T-cell (primary cell): ENCODE measurements at places on chromosomes 12 and 14. TPM values are rescaled to one million over a fixed set of nuclear protein-coding genes. Genes with fewer than 3 reads are reported as not detected.

DNA sequence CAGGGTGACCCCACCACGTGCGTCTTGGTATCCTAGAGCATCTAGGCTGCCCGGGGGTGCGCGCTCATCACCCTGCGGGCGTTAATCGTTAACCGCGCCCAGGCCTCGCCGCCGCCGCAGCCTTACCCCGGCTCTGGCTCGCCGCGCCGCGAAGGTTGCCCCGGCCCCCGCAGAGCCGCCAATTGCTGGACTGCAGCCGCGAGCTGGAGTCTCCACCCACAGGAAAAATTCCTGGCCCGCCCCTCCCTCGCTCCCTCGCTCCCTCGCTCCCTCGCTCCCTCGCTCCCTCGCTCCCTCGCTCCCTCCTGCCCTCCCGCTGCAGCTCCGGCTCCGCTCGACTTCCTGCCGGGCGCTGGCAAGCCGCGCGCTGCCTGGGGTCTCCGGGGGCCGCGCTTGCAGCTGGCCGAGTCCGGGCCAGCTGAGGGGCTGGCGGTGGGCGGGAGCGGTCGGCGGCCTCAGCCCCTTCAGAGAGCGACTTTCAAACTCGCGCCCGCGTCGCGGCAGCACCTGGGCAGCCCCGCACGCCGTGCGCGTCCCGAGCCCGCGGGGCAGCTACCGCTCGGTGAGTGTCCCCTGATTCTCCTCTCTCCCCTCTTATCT lies at the start of gene PLEKHG3:
PLEKHG3 (plus strand) TSS at position 282 of the 600 bp plus-strand sequence. CDS start 23,208 bp downstream, outside the sequence.
- peak within 1 kb of the TSS; percentile 80 for H3K27ac ChIP-seq
- no peaks in the 10 kb centered on the region for H3K27me3 ChIP-seq
- H3K4me1 ChIP-seq, result peaks cover 67% of the 10 kb centered on the region

- H3K27me3 ChIP-seq, result no peaks in the 10 kb centered on the region
- H3K4me3 ChIP-seq, result peak overlapping the region; percentile 72
Measured at GRCh38 chr14:57389646-57390036, 745 bp upstream of the NAA30 start.

DNA sequence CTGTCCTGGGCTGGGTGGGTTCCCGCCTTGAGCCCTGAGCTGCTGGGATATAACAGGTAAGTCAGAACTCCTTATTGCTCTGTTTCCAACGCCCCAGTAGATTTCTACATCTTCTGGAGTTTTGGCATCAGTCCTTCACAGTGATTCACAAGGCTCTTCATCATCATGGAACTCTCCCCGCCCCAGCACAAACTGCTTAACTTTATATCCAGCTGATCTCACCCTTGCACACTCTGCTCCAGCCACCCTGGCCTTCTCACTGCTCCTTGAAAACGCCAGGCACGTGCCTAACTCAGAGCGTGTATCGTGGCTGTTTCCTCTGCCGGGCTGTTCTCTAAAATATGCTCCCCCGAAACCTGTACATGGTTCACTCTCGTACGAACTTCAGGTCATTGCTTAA lies 264.9 kb downstream of the NOVA1 start:
- H3K4me3 ChIP-seq, result no peak overlapping the region
- no peaks in the 10 kb centered on the region for H3K36me3 ChIP-seq
- H3K4me1 ChIP-seq, result no peaks in the 10 kb centered on the region
- no peak for DNase-seq
- no peaks in the 10 kb centered on the region for H3K27me3 ChIP-seq
- H3K27ac ChIP-seq, result no peak overlapping the region

- peak; percentile 22 for DNase-seq
- peaks cover 12% of the 10 kb centered on the region for H3K4me1 ChIP-seq
- no peak overlapping the region for H3K27ac ChIP-seq
- H3K27me3 ChIP-seq, result no peaks in the 10 kb centered on the region
- H3K4me3 ChIP-seq, result no peak overlapping the region
- H3K36me3 ChIP-seq, result no peaks in the 10 kb centered on the region
Measured at GRCh38 chr14:97777622-97778355, 980.6 kb downstream of the VRK1 start.

DNA sequence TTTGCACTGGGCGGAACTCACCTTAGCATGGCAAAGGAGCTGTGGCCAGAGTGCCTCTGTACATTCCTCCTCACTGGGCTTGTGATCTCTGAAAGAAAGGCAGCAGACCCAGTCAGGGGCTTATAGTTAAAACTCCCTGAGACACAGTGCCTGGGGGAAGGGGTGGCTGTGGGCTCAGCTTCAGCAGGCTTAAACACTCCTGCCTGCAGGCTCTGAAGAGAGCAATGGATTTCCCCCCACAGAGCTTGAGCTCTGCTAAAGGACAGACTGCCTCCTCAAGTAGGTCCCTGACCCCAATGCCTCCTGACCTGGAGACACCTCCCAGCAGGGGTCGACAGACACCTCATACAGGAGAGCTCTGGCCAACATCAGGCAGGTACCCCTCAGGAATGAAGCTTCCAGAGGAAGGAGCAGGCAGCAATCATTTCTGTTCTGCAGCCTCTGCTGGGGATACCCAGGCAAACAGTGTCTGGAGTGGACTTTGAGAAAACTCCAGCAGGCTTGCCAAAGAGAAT lies 327.5 kb upstream of the SLC16A7 start:
- H3K4me3 ChIP-seq, result no peak overlapping the region

DNA sequence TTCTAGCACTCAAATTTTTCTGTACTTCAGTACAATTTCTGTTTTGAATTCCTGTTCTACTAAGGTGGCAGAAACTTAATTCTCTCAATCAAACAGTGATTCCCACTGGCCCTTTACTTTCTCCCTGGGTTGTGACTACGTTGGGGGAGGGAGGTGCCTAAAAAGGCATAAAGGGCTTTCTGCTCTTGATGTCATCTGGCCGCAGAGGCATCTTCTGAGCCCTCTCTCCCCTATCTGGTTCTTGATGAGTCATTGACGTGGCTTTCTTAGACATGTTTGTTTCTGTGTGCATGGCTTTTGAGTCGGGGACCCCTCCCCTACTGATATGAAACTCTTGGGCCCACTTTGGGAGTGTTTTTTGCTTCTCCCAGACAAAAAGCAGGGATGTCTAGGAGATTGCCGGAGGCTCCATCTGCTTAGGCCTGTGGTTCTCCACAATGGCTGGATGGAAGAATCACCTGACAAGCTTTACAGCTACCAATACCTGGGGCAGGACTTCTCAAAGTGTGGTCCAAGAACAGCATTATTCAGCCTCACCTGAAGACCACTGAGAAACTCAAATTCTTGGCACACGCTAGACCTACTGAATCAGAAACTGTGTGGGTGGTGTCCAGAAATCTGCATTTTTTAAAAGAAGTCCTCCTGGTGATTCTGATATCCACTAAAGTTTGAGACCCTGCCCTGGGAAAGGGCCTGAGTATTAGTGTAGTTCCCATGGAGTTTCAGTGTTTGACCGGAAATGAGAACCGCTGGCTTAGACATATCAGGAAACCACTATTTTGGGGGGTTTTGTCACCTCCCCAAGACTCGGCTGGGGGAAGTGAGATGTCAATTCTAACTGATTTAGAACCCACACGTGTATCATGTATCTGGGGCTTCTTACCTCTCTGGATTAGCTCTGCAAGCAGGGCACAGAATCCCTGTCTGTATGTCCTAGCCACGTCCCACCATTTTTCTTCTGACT lies 395.7 kb upstream of the PDE3A start:
- no peaks in the 10 kb centered on the region for H3K36me3 ChIP-seq
- no peak overlapping the region for H3K27ac ChIP-seq
- no peak for DNase-seq
- H3K27me3 ChIP-seq, result no peaks in the 10 kb centered on the region
- no peaks in the 10 kb centered on the region for H3K4me1 ChIP-seq

- no peaks in the 10 kb centered on the region for H3K36me3 ChIP-seq
- no peak overlapping the region for H3K4me3 ChIP-seq
- no peaks in the 10 kb centered on the region for H3K4me1 ChIP-seq
- no peaks in the 10 kb centered on the region for H3K27me3 ChIP-seq
Measured at GRCh38 chr12:17680220-17680619, 409.8 kb downstream of the RERGL start.

DNA sequence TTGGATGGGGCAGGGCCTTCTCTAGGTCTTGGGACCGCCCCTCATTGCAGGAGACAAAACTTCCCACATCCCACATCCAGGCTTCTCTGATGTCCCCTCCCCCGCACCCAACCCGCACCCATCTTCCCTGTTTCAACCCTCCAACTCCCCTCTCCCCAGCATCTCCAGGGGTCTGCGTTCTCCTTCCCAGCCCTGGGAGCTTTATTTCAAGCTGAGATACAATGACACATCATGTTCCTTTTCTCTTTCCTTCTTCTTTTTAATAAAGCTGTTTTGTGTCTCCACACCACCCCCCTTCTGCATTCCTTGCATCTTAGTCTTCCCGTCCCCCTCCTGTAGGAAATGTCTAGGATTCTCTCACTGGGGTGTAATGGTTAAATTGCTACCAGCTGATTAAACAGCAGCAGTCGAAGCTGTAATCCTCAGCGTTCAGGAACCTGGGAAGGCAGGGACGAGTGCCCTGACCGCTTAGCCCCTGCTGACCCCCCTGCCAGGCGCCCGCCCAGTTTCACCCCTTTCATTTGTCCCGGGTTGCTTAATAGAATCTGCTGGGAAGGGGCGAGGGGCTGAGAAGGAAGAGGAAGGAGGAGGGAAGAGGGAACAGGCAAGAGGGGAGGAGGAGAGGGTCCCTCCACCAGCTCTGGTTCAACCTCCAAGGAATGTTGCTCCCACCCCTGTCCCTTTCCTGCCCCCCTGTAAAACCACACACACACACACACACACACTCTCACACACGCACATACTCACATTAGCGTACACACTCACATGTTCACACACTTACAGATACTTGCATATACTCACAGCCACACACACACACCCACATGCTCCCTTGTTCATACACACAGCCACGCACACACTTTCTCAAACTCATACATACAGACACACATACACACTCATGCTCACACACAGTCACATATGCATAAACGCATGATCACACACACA lies 104.5 kb upstream of the MED13L start:
- H3K27ac ChIP-seq, result no peak overlapping the region
- H3K36me3 ChIP-seq, result no peaks in the 10 kb centered on the region
- H3K27me3 ChIP-seq, result peaks cover 22% of the 10 kb centered on the region
- no peak for DNase-seq
- no peak overlapping the region for H3K4me3 ChIP-seq

- H3K4me3 ChIP-seq, result no peak overlapping the region
- DNase-seq, result no peak
- no peak overlapping the region for H3K27ac ChIP-seq
- no peaks in the 10 kb centered on the region for H3K27me3 ChIP-seq
- no peaks in the 10 kb centered on the region for H3K36me3 ChIP-seq
- H3K4me1 ChIP-seq, result no peaks in the 10 kb centered on the region
Measured at GRCh38 chr14:91728616-91729183, 3.2 kb downstream of the CATSPERB start.

DNA sequence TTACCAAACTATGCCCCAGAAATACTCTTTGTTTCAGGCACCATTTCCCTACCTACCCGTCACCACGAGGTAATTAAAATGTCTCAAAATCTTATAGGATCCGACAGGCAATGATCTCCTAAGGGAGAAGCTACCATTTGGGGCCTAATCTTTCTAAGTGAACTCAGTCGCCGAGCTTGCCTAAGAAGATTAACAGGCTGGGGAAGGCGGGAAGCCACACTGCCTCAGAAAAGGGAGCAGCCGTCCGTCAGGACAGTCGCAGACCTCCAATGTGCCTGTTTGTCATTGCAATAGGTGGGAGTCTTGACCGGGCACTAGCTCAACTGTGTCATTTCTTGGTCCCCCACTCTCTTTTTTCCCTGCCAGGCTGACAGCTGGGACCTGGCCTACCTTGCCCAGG lies 4.6 kb downstream of the TTC7B start:
- DNase-seq, result no peak
- no peak overlapping the region for H3K27ac ChIP-seq
- no peaks in the 10 kb centered on the region for H3K36me3 ChIP-seq
- no peaks in the 10 kb centered on the region for H3K4me1 ChIP-seq
- peaks cover 6% of the 10 kb centered on the region for H3K27me3 ChIP-seq

- H3K36me3 ChIP-seq, result no peaks in the 10 kb centered on the region
- H3K4me3 ChIP-seq, result no peak overlapping the region
- H3K27ac ChIP-seq, result no peak overlapping the region
Measured at GRCh38 chr12:93019212-93019927, 90.3 kb upstream of the EEA1 start.

- peaks cover 24% of the 10 kb centered on the region for H3K4me1 ChIP-seq
- no peak overlapping the region for H3K4me3 ChIP-seq
- peak; percentile 78 for DNase-seq
- no peaks in the 10 kb centered on the region for H3K27me3 ChIP-seq
- no peaks in the 10 kb centered on the region for H3K36me3 ChIP-seq
- peak overlapping the region; percentile 48 for H3K27ac ChIP-seq
Measured at GRCh38 chr12:9634177-9634803, 26.6 kb upstream of the KLRB1 start.

DNA sequence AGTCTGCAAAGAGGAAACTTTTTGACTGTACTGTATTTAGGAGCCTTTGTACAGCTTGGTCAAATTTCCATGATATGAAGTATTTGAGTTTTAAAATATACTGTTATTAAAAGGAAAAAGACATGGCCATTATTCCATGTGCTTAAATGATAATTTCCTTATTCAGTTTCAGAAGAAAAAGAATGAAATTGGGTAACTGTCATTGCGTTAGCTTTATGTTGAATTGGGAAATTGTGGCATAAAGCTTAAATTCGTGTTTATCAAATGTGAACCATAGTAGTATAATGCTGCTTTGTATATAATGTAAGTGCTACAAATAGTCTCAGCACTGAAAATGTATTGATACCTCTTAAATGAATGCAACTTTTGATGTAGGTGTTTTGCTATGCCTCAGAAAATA lies 64.9 kb downstream of the ETNK1 start:
- no peak overlapping the region for H3K27ac ChIP-seq
- H3K36me3 ChIP-seq, result no peaks in the 10 kb centered on the region
- DNase-seq, result no peak
- H3K4me1 ChIP-seq, result no peaks in the 10 kb centered on the region

GRCh38 chr12:30878024-30878423 lies 48.5 kb upstream of the TSPAN11 start:
- DNase-seq, result no peak
- H3K4me3 ChIP-seq, result no peak overlapping the region
- H3K27me3 ChIP-seq, result peaks cover 30% of the 10 kb centered on the region
- no peaks in the 10 kb centered on the region for H3K36me3 ChIP-seq
- H3K27ac ChIP-seq, result no peak overlapping the region

- H3K4me1 ChIP-seq, result peaks cover 17% of the 10 kb centered on the region
- DNase-seq, result no peak
- H3K27me3 ChIP-seq, result peaks cover 41% of the 10 kb centered on the region
- H3K4me3 ChIP-seq, result no peak overlapping the region
Measured at GRCh38 chr14:30873308-30874119, 845 bp upstream of the COCH start.

GRCh38 chr14:75428230-75429104 lies 645 bp downstream of the JDP2 start:
- no peaks in the 10 kb centered on the region for H3K4me1 ChIP-seq
- no peak for DNase-seq
- H3K27me3 ChIP-seq, result peaks cover 37% of the 10 kb centered on the region
- no peaks in the 10 kb centered on the region for H3K36me3 ChIP-seq
- no peak overlapping the region for H3K27ac ChIP-seq
- H3K4me3 ChIP-seq, result peak overlapping the region; percentile 26

- H3K4me3 ChIP-seq, result no peak overlapping the region
- H3K27me3 ChIP-seq, result peaks cover 29% of the 10 kb centered on the region
- no peak for DNase-seq
- H3K4me1 ChIP-seq, result peaks cover 6% of the 10 kb centered on the region
- no peaks in the 10 kb centered on the region for H3K36me3 ChIP-seq
- H3K27ac ChIP-seq, result no peak overlapping the region
Measured at GRCh38 chr14:76350671-76351070, 25.3 kb upstream of the ESRRB start.

Gene PRR4
- total RNA-seq, result 2.2 TPM

Gene CYP27B1
- 1.2 TPM for total RNA-seq

Gene SRSF9
- 135 TPM for total RNA-seq

Gene AP4S1
- total RNA-seq, result 13.2 TPM

Gene DPPA3
- total RNA-seq, result not detected

Gene PLCZ1
- not detected for total RNA-seq

Gene NTF3
- total RNA-seq, result not detected

Gene ACSS3
- total RNA-seq, result not detected
